ENCODE measurements at places on chromosomes 6 and 20.

GRCh38 chr20:4870906-4871305 is 130.4 kb downstream of the SLC23A2 start:
- DNase-seq = no peak

- DNase-seq = no peak
Observed at GRCh38 chr6:42440027-42440426, 11.7 kb downstream of the TRERF1 start.

- no peak for DNase-seq
Observed at GRCh38 chr6:122735582-122735981, 43.9 kb upstream of the FABP7 start.

DNA sequence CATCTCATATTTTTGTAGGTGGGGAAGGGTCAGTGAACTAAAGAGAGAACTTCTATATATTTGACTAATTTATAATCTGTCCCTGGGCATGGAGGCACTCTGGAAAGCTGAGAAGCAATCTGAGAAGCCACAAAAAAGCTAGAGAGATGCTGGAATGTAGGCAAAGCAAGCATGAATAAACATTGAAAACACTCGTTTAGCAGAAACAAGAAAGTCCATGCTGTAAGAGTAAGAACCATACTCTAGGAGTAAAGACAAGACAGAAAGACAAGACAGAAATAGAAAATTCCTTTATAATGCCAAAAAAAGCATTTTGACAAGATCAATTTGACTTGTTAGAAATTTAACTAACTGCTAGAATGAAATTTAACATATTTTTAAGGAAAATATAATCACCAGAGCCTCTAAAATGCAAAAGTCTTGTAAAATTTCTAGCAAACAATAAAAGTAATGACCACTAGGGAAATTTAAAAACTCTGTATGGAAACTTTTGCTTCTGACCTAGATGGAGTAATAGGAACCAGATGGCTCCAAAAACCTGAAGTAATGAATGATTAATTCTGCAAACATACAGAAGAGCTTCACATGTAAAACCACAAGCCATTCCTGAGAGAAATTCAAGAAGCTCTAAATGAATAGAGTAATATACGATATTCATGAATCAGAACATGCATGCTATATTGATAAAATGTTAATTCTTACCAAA is 625.7 kb upstream of the PTCHD4 start:
- DNase-seq = no peak

GRCh38 chr20:44646641-44647274 is 4.7 kb downstream of the ADA start:
- DNase-seq = no peak

DNA sequence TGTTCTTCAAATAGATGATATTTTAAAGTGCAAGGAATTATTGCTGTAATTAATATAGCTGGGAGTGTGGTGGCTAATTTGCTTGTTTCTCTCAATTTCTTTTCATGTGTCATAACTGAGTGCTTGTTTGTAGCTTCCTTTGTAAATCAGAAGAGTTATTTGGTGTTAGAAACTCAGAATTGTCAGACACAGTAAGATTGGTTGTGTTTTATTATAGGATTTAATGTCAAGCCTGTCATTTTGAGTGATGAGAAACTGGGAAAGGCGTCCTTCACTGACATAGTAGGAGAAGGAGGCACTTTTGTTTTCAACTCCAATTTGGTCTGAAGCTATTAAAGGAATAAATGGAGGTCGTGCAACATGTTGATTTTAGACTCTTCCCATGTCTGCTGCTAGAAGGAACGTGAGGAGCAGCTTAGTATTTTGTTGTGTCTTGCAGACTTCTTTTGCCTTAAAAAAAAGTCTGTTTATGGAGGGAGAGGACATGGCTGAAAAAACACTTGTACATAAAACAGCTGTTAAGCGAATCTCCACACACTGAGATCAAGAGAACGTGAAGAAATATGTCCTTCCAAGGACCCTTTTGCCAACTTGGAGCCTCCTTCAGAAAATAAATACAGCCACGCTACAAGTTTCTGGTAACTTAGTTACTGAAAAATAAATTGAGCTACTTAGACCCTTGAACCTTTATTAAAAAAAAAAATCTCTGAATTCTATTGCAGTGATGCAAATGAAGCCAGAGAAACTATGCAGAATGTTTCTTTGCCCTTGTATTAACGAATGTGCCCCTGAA is 59.5 kb downstream of the BMP6 start:
- DNase-seq = no peak

DNA sequence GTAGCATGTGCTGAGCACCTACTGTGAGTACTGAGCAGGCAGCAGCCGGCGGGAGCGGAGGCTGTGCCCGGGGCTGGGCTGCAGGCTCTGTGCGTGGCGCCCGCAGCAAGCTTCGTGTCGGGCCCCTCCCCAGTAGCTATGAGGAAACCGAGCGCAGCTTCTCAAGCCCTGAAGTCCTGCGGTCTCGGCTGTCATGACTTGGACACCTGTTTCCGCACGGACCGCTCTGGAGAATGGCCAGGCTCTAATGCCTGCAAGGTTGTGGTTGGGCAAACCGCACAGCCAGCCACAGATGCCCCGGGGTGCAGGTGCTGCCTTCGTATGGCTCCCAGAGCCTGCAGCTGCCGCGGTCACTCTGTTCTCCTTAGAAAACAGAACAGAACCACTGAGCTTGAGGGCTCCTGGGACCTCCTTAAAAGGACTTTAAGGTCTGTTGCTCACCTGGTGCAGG is 33.7 kb downstream of the PYGB start:
- DNase-seq = no peak

DNA sequence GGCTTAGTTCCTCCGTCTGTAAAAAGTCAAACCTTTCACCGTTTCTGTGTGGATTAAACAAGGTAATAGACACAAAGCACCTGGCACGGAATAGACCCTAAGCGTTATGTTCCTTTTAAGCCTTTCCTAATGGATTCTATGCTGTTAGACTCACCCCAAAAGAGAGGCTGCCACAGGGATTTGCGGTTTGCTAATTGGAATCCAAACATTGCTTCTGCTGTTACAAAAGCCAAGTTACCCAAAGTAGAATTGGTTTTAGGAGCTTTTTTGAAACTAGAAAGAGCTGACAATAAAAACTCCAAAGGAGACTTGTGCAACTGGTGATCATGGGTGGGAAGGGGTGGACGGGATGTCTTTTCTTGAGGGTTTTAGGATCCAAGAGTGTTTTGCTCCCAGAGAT is 178.0 kb downstream of the BMP7 start:
- no peak for DNase-seq

DNA sequence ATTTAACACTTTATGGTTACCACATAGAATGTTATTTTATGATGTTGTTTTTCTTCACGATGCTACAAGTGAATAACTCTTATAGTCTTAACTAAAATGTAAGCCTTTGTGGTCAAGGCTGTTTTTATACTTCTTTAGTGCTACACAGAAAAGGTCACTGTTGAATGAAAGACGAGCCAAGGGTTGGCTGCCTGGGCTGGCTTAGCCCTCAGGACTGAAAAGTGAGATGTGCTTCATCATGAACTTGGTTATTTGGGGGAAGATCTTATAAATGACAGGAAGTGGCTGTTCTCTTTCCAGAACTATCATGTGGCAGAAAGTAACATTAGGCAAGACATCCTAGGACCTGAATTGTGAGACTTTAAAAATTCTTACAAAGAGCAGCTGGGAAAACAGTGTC is 404.0 kb downstream of the BTBD3 start:
- no peak for DNase-seq

GRCh38 chr6:129309154-129309553 is 400.8 kb downstream of the ARHGAP18 start:
- no peak for DNase-seq

- no peak for DNase-seq
Observed at GRCh38 chr6:53325785-53326184, 23.0 kb downstream of the ELOVL5 start.

- no peak for DNase-seq
Observed at GRCh38 chr6:82246802-82247504, 591 bp downstream of the IBTK start.

- DNase-seq = no peak
Observed at GRCh38 chr6:73024598-73024997, 200.7 kb downstream of the KHDC1L start.

- DNase-seq = no peak
Observed at GRCh38 chr6:16739329-16739801, 21.9 kb downstream of the ATXN1 start.

GRCh38 chr20:50585678-50586077 is 75.5 kb downstream of the PTPN1 start:
- no peak for DNase-seq

- DNase-seq = no peak
Observed at GRCh38 chr6:90076511-90077415, 182.5 kb downstream of the GJA10 start.

- DNase-seq = no peak
Observed at GRCh38 chr6:41326092-41326491, 9.3 kb upstream of the NCR2 start.

DNA sequence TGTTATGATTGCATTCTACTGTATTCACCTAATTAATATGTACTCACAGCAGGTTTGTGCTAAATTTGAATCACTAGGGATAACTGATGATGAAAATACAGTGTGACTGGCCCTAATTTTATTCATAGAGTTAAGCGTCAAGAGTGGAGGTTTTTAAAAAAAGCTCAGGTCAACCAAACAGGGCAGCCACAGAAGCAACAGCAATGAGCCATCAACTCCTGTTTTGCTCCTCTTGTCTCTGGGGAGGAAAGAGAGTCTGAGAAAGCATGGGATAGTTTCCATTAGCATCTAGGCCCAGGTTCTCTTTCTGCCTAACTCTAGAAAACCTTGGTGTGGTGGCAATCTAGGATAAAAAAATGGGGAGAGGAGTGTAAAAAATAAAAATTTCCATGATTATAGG is 122.1 kb downstream of the OGFRL1 start:
- no peak for DNase-seq

DNA sequence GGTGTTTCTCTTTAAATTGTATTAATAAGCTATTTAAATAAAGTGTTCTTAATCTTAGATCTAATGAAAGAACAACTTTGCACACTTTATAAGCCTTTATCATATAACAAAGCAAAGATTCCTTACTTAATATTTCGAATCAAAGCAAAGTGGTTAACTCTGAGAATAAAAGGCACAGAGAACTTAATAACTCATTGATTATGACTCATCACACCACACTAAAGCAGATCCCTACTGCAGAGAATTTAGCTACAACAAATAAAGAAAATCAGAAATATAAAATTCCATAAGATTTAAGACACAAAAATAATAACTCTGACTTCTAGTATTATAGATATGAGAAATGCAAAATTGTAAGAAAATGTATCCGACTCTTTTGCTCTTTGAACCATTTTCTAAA is 135.6 kb upstream of the RUNX2 start:
- DNase-seq = no peak

DNA sequence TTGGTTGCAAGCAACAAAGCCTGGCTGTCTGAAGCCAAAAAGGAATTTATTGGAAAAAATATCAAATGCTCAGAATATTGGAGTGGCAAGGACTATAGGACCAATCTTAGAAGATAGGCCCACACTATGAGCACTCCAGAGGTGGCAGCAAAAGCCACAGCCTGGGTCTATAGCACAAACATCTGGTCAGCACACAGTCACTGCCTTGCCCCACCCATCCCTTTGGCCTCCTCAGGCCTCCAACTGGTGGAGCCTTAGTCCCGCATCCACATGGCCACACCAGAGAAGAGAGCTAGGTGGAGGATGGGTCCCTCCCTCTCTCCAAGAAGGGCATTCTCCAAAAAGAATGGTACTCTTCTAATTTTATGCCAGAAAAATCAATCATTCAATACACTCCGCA is 14.0 kb downstream of the NUDT3 start:
- DNase-seq = no peak

DNA sequence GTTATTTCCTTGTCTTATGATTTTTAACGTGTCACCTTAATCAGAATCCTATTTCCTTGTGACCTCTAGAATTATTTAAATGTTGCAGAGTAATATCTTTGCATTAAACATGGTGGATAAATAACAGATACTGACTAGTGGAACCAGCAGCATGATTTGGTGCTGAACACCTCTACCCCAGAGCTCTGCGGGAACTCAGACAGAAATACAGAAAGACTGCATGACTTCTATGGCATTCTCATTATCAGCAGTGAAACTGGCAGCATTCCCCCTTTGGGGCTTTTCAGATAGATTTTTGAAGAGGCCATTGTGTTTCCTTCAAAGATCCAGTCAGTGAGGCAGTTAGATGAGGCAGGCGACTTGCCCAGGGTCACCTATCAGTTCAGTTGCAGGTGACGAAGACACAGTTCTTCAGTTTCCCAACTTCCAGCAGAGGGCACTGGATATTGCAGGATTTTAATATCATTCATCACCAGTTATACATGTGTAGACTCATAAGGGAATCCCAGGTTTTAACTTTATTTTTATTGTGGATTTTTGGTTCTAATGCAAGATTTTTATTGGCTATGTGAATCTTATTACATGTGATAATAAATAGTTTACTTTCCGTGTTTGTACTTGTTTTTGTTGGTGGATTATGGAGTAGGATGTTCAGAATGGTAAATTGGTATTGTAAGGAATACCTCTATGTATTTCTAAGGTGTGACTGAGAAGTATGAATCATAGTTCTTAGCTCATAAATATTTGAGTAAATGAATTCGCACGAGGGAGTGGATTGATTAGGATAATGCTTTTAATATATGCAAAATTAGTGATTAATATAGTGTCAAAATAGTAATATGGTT is 81.3 kb downstream of the AFDN start:
- no peak for DNase-seq

- no peak for DNase-seq
Observed at GRCh38 chr6:63899550-63899949, 263.9 kb downstream of the PHF3 start.

GRCh38 chr6:49969605-49970004 is at the start of gene DEFB113:
DEFB113 (minus strand) TSS chr6:49969625; CDS start chr6:49969625, 0 bp downstream.
- no peak for DNase-seq

DNA sequence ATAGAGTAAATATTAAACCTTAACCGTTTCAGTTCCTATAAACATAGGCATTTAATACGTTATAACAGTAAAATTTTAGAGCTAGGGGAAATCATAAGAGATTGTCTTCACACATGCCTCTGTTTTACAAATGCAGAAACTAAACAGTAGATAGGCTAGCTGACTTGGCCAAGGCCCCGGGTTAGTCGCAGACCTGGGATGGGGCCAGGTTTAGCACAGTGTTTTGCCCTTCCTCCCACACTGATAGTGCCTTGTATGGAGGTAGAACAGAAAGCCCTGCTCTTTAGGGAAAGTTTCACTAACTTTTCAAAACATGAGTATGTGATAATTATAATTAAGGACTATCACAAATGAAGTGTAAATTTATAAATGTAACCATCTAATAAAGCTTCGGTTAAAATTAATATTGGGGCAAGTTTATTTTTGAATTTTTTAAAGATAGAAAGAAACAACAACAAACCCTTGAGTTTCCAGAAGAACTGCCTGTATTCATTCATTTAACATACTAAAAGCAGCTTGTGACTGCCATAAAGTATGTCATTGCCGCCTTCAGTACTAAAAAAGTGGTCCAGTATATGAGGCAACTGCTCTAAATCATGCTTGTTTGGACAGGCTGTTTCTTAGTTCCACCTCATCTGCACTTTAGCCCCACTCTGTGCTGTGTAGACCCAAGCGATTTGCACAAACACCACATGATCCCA is 62.5 kb upstream of the LOC128125822 start:
- DNase-seq = no peak

DNA sequence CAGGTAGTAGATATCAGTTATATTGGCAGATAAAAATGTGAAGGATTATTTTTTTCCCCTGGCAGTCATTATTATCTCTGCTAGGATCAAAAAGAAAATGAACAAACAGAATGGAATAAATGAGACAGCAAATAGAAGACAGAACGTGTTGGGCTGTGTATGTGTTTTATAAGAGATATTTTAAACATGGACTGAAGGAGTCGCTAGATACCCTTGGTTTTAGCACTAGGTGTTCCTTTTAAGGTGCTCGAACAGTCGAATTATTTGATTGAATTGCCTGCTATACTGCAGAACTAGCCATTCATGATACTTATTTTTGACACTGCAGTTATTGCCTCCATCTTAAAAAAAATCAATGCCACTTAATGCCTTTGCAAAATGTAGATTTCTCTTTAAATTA is 3.7 kb downstream of the GRIK2 start:
- no peak for DNase-seq

Measured in activated naive CD4-positive, alpha-beta T cell (primary cell).